GM18507 (cell line): ENCODE measurements at places on chromosomes 3 and 15.

DNA sequence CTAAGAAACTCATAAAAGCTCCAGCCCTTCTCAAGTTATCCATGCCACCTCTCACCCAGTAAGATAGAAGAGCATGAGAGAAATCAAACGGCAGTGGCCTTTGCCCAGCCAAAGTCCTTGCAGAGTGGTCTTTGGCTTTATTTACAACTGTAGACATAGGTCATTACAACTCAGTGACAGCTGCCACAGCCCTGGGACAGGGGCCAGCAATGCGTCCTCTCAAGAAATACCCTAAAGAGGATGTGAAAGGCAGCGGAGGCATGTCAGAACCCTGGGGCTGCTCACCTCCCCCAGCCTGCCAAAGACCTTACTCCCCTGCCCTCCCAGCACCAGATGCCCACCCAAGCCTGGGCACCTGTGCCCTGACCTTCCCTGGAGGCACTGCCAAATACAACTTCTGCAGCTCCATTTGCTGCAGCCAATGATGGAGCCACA lies 6.3 kb downstream of the ACAA1 start:
- no peak for DNase-seq

- no peak for DNase-seq
These were observed 395.3 kb upstream of the TPRG1 start for GRCh38 chr3:188776447-188776846.

DNA sequence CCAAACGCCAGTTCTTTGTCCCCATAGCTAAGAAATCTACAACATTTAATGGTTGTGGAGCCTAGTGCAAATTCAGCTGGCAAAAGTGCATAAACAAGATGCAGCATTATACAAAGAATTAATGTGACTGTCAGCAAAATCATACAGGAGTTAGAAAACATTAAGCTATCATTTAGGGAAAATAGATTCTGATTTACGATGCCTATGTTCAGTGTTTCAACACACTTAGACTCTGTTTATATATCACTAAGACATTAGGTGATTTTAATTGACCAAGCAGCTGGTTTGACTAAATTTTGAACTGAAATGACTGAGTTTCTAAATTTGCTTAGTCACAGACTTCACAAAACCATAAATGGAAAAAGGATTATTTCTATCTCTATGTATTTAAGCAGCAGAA lies 1076.8 kb downstream of the TBL1XR1 start:
- no peak for DNase-seq

DNA sequence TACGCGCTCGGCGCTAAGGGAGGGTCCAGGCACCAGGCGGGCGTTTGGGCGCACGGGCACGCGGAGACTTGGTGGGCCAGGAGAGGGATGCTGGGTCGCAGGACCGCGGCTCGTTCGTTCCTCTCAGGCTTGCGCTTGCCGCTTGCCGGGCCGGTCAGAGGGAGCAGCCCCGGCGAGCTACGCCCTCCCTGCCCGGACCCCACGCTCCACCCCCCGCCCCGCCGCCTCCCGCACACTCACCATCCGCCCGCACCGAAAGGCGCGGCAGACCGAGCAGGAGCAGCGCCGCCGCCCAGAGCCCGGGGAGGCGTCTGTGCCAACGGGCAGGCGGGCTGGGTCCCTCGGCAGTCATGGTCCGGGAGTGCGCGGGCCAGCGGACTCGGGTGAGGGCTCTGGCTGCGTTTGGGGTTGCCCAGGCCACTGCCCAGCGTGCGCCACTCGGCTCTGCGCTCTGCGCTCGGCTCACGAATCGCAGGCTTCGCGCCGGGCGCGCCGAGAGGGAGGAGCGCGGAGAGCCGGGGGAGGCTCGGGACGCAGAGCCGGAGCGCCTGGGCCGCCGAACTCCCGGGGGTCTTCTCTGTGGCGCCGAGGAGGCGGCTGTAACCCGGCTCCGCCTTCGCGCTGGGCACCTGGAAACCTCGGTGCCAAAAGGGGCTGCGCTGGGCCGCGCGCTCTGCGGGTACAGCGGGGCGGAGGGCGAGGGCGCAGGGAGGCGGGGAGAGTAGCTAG lies at the start of gene SUSD5:
TSS of gene SUSD5 (minus strand) at position 365 of the 729 bp plus-strand sequence. CDS start at position 352, 13 bp downstream.
- DNase-seq, result no peak

- DNase-seq, result peak; percentile 91
These were observed at the start of gene U2SURP for GRCh38 chr3:143001369-143002082. U2SURP (plus strand) TSS chr3:143001570; CDS start chr3:143001629, 59 bp downstream.

DNA sequence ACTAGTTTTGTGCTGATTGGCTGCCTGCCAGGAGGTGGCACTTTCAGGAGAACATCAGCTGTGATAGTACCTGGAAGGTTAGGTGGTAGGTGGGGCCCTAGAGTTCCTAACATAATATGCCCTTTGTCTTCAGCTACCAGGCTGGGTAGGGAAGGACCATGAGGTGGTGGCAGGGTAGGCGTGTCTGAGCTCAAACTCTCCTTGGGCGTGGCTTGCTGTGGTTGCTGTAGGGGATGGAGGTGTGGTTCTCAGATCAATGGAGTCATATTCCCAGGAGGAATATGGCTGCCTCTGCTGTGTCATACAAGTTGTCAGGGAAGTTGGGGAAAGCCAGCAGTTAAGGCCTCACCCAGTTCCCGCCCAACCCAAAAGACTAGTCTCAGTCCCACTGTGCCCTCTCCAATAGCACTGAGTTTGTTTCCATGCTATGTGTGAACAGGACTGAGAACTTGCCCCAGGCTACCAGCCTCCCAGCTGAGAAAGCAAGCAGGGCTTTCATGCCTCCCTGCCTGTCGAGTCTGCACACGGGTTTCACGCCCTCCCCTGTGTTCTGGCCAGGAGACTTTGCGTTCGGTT lies 107.7 kb downstream of the CHCHD4 start:
- DNase-seq, result no peak

GRCh38 chr3:129593595-129594339 lies 12.7 kb downstream of the PLXND1 start:
- DNase-seq, result no peak

GRCh38 chr3:29026959-29027358 lies 253.9 kb upstream of the RBMS3 start:
- DNase-seq, result no peak

DNA sequence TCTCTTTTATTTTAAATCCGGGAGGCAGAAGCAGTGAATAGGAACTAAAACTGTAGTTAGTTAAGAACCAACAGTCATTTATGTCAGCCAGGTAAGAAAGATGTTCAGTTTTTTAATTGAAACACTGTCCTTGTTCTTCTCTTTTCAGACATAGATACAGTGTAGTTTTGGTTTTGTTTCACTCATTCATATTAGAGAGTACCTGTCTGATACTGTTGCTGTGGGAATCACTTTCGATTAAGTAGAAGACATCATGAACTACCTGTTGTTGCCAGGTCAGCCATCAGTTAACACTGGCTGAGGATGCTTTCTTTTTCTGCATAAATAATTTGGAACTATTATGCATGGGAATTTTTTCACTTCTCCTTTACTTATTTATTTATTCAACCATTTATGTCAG lies 700.4 kb downstream of the OTOL1 start:
- DNase-seq, result no peak

GRCh38 chr3:23601091-23601822 lies 204.5 kb upstream of the UBE2E1 start:
- DNase-seq, result no peak

- no peak for DNase-seq
These were observed 314.7 kb upstream of the ICE2 start for GRCh38 chr15:60793656-60794055.

GRCh38 chr3:36738702-36739101 lies 25.7 kb downstream of the DCLK3 start:
- DNase-seq, result no peak

GRCh38 chr3:128412180-128413002 lies 54.3 kb downstream of the DNAJB8 start:
- no peak for DNase-seq

- DNase-seq, result no peak
These were observed 71.3 kb upstream of the SLCO3A1 start for GRCh38 chr15:91782221-91782620.

DNA sequence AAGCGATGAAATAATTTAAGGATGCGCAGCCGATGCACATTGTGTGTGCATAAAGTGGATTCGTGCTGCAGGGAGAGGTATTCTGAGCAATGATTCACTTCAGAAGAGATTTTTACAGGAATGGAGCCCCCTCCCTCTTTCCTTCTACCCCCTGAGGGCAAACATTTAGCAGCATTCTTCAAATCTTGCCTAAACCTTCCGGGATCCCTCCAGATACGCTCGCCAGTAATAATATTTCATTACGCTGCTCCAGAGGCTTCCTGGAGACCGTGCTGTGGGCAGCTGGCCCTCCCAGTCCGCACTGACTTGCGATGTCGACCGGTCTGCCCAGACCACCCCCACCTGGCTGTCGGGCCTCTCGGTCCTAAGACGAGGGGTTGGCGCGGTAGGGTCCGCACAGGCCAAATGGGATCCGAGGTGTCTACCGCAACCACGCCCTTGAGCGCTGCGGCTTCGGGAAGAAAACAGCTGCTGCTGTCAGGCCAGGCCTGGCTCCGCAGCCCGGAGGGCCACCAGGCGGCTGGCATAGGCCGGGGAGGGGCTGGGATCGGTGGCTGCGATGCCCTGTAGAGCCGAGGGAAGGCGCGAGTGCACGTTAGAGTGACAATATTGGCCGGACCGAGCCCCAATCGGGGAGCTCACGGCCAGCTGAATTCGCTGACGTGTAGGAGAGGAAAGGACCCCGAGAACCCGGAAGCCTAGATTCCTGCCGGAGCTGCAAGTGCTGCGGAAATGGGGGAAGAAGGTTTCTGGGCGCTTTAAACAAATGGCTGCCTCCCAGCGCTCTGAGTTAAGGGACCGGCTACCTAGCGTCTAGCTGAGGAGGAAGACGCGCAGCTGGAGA lies 14.3 kb downstream of the ZIC4 start:
- no peak for DNase-seq

DNA sequence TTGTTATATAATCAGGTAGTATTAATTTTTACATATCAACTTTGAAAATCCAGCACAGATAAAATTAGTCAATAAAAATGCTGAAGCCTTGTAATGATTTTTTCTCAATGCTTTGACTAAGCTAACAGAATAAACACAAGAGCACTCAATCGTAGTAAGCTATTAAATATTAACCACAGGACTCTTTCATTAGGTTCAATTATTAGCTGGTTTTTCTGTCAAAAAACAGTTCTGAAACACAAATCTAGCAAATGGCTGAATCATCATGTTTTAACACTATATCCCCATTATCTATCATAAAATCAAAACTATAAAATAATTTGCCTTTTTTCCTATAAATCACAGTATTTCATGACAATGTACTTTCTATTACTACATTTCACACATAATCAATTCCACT lies 69.6 kb downstream of the PLOD2 start:
- DNase-seq, result no peak

DNA sequence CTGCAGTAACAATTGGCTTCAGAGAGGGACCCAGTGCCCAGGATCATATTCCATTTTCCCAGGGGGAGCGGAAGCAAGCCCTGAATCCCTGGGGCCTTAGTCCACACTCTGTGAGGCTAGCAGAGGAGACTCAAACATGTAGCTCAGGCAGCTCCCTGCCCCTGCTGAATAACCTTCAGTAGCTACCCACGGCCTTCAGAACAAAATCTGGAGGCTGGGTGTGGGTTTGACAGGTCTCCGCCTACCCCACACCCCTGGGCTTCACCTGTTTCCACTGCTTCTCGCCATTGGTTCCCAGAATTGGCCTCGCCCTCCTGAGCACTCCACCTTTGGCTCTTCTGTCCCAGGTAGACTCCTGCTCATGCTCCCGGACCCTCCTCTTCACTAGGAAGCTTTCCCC lies 93.6 kb upstream of the ATP2B2 start:
- no peak for DNase-seq

GRCh38 chr15:38522922-38523321 lies 41.7 kb downstream of the RASGRP1 start:
- no peak for DNase-seq

- peak; percentile 85 for DNase-seq
These were observed at the start of gene SEMA3F for GRCh38 chr3:50154840-50155490. SEMA3F (plus strand) TSS chr3:50155324; CDS start chr3:50159623, 4,299 bp downstream.

DNA sequence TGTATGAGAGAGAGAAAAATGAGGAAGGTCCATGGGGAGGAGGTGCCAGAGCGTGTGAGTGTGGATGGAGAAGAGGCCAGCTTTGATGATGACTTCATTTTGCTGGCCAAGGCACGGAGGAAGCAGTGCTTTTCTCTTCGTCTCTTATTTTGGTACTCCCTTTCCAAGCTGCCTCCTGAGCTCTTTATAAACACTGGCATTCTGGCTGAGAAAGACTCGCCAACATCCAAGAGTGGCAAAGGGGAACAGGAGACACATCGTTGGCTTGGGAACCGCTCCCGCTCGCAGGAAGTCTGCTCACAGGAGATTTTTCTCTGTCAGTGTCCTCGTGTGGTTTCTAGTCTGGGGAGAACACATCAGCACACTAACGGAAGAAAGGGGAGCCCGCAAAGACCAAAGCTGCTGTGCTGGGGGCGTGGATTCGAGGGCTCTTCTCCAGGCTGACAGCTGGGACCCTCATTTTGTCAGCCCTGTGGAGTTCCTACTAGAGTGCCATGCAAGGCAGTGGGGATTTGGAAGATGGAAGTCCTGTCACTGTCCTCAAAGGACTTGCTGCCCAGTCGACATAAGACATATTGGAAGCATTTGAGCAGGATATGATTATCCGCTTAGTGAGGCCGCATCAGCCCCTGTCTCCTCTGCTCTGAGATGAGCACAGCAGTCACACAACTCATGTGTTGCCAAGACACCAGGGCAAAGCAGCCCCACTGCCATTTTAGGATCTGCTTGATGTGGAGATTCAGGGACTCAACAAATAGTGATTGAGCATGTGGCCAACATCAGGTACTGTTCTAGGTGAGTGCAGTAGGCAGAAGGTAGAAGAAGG lies 8.0 kb upstream of the SEMA4B start:
- DNase-seq, result no peak

DNA sequence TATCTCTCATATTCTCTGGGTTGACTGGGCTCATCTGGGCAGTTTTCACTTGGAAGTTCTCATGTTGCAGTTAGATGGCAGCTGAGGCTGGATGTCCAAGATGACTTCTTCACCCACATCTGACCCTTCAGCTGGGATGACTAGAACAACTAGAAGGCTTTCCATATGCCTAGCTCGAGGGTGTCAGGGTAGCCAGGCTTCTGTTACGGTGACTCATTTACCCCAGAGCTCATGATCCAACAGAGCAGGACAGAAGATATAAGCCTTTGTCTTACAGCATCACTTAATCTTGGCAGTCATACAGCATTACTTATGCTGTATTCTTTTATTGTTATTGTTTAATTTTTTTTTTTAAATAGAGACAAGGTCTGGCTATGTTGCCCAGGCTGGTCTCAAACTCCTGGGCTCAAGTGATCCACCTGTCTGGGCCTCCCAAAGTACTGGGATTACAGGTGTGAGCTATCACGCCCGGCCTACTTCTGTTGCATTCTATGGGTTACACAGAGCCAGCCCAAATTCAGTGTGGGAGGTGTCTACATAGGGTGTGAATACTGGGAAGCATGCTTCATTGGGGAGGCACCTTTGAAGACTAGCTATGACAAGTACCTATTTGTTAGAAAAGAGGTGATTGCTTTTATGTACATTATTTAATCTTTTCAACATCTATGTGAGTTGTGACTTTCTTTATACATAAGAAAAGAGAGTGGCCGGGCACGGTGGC lies 10.7 kb downstream of the HMCES start:
- no peak for DNase-seq

DNA sequence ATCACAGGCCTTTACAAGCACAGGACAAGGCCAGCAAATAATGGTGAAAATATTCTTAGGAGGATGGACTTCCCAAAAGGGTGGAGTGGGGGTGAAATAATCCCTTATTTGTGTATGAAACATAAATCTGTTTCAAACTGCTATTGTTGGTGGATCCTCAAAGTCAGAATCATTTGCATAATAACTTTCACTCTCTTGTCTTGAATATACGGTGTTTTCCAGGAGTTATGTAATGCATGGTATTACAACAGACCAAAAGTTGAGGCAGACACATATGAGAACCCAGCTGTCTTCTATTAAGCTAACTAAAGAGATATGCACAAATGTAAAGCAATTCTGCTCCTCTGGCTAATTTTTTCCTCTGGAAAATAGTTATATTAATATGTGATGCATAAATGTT lies 57.7 kb downstream of the PRTG start:
- no peak for DNase-seq
